ENCODE measurements at places on chromosomes 3 and 15. TPM values are rescaled to one million over a fixed set of nuclear protein-coding genes. Genes with fewer than 3 reads are reported as not detected.

GUCA1C gene
- total RNA-seq, result not detected

WDR93 gene
- total RNA-seq, result not detected

ACKR4 gene
- 0.85 TPM for total RNA-seq

GOLGA6B gene
- total RNA-seq, result not detected

BTLA gene
- total RNA-seq, result 0.05 TPM

GOLGA6L9 gene
- total RNA-seq, result 0.85 TPM

HGD gene
- 0.60 TPM for total RNA-seq

FGF12 gene
- total RNA-seq, result 1.2 TPM

ZFAND6 gene
- total RNA-seq, result 153 TPM

NKTR gene
- total RNA-seq, result 61.7 TPM

GREM1 gene
- total RNA-seq, result 1.2 TPM

GPR149 gene
- not detected for total RNA-seq

VGLL3 gene
- 0.33 TPM for total RNA-seq

DNA sequence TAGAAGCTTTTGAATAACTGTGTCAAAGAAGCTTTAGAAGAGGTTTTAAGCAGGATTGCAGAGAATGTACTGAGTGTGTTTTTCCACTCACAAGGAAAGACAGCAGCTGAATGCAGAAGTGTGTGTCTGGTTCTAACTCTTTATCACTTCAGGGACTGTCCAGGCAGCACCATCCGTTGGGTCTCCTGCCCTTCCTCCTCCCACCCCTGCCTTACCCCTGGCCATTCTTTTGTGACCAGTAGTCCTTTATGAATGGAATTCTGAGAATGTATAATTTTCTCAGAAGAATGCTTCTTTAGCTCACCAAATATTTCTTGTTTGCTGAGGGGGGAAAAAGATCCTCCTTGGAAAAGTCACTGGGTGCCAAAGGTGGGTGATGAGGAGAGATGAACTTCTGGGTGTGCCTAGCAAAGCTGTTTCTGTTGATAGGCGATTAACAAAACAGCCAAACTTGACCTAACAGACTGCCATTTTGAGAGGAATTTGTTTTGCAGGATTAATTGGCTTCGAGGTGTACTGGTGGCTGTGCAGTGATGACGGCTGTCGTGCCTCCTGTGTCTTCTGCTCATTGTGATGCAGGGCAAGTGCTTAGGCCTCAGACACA is 70.9 kb downstream of the IGF1R start:
- no peak for DNase-seq

- DNase-seq, result peak; percentile 77
Observed at GRCh38 chr15:68204776-68205557, at the start of gene CALML4. CALML4 (minus strand) TSS chr15:68205332; CDS start chr15:68205247, 85 bp downstream.

- DNase-seq, result no peak
Observed at GRCh38 chr3:120324190-120324589, 25.0 kb downstream of the LRRC58 start.

DNA sequence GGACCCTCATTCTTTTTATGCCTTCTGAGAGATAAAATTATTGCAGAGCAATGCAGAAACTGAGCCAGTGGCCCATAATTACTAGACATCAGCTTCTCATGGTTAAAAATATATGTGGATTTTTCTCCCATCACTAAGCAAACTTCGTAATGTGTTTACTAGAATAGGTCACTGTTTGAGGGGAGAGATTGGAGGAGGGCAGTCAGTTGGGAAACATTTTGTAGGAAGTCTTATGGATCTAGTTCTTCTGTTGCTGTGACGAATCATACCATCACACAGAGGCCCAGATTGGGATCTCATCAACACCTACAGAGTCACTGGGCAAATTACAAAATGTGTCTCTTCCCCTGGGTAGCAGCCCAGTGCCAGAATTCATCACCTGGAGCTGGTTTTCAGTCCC is 81.4 kb downstream of the PDE8A start:
- no peak for DNase-seq

GRCh38 chr3:134869153-134869726 is 74.2 kb downstream of the EPHB1 start:
- no peak for DNase-seq

DNA sequence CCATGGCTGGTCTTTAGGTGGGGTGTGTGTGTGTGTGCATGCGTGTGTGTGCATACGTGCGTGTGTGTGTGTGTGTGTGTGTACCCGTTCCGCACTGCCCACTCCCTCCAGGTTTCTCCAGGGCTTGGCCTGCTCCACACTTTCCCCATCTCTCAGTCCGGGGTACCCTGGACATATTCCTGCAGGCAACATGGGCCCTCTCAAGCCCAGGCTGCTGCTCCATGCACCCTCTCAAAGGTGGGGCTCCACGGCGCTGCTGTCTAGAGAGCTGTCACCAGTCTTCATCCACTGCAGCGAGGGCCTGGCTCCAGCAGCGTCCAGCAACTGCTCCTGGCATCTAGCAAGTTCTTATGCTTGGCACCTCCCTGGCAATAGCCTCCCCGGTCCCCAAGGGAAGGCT is 86.1 kb downstream of the ATP10A start:
- no peak for DNase-seq

DNA sequence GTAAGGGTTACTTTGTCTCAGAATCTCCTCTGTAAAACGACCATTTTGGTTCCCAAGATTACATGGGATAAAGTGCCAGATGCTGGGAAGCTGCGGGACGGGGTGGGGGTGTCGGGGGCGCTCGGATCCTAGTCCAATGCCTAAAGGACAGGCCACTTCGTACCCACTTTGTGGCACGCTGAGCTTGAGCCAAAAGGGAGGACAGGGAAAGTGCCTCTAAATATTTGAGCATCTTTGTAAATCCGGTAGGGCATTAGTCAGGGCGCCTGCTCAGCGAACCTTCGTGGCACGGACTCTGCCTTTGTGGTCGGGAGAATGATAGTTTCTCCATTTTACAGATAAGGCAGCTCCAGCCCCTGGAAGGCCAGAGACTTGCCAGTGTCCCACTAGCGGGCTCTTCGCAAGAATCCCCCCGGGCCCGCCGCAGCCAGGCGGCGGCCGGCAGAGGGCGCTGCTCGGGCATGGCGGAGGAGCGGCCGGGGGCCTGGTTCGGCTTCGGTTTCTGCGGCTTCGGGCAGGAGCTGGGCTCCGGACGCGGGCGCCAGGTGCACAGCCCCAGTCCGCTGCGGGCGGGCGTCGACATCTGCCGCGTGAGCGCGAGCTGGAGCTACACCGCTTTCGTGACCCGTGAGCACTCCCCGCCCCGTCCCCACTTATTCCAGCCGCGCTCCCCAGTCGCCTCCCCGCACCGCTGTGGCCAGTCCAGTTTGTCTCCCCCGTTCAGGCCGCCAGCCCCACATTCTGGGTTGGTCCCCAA is 1.8 kb downstream of the RCCD1 start:
- DNase-seq, result peak; percentile 88

DNA sequence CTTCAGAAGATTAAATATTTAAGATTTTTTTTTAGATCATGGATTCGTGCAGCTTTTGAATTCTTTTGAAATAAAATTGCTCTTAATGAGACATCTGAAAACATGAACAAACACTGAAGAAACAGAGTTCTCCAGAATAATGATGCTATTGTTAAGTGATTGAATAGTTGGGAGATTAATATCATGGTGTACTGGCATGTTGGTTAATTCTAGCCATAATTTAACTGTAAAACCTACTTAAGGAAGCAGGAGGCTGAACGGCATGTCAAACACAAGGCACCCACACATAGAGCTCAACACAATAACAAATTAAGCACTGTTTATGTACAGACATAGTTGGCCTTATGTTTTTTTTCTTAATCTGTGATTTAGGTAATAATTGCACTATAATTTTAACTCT is 185.6 kb downstream of the RBMS3 start:
- no peak for DNase-seq

GRCh38 chr15:53978253-53978906 is at the start of gene UNC13C:
UNC13C (plus strand) TSS chr15:53978441; CDS start chr15:54012904, 34,463 bp downstream.
- no peak for DNase-seq

DNA sequence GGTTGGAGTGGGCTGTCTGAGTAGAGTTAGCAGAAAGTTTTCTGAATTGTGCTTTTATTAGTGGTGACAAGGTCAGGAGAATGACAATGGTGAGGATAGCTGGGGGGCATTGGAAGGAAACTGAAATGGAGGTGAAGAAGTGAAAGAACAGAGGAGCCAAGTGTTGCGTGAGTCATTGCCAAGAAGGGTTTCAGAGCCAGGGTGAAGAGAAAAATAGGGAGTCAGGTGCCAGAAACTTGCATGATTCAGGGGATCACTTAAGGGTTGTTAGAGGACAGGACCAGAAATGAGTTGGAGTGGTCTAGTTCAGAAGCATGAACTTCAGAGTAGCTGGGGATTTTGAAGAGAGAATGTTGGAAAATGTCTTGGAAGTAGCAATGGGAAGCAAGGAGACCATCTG is 86.0 kb upstream of the GALNT15 start:
- DNase-seq, result no peak

- DNase-seq, result no peak
Observed at GRCh38 chr15:78225783-78226541, 8.4 kb downstream of the ACSBG1 start.

GRCh38 chr3:13612829-13613228 is 63.9 kb downstream of the FBLN2 start:
- DNase-seq, result no peak

DNA sequence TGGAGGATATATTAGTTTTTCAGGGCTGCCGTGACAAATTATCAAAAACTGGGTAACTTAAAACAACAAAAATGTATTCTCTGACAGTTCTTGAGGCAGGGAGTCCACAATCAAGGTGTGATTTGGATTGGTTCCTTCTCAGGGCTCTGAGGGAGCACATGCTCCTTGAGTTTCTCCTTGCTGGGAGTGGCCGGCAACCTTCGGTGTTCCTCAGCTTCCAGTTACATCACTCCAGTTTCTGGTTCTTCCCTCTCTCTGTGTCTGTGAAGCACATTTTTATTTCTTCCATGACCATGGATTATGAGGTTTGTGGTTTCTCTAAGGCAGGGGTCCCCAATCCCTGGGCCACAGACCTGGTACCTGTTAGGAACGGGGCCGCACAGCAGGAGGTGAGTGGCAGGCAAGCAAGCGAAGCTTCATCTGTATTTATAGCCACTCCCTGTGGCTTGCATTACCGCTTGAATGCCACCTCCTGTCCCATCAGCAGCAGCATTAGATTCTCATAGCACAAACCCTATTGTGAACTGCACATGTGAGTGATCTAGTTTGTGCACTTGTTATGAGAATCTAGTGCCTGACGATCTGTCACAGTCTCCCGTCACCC is 24.3 kb downstream of the LRRC28 start:
- DNase-seq, result no peak

DNA sequence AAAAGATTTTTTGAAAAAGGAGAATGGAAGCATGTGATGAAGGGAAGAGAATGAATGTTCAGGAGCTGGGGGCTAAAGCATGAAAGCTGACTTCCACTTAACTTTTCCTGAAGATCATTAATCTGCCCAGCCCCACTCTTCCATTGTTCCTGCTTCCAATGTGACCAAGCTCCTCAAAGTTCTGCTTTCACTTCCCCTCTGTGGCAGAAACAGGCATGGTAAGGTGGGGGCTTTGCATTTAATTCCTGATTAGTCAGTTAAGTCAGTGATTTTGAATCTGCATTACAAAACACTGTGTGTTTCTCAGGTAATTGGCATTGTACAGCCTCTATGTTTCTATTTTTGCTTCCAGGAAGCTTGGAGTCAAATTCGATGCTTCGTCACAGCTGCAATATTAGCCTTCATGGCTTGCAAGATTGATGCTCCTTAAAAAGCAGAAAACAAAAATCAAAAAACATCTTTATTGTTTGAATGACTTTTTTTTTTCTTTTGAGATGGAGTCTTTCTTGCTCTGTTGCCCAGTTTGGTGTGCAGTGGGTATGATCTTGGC is 7.3 kb upstream of the TM6SF1 start:
- DNase-seq, result peak; percentile 46

GRCh38 chr15:65110676-65111292 is 4.2 kb downstream of the UBAP1L start:
- DNase-seq, result peak; percentile 91

DNA sequence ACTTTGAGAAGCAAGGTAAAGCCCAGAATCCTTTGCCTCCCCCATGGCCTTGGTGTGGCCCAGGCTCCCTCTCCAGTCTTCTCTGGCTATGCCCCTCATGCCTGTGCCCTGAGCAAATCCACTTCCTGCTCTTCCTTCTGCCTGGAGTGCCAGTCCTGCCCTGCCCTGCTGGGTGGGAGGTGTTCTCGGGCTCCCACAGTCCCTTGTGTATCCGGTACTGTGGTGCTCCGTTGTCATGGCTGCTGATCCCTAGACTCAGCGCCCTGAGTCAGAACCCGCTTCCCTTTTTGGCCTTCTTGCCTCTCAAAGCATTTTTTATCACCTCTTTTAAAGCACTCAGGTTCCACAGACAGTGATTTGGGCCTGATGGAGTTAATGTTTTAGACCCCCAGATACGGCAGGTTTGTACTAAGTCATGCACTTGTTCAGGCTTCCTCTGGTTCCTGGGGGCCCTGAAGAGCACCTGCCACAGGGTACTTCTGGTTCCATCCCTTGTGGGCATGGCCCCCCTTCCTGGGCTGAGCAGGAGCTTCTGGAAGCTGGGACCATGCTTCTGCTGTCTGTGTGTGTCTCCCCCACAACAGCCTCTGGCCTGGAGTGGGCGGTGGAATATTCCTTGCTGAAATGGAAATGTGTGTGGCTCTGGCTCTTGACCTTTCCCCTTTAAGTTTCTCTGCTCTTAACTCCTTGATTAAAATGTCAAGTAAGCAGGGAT is 29.6 kb upstream of the ADAMTS7 start:
- DNase-seq, result no peak

GRCh38 chr3:126782536-126782935 is 78.5 kb downstream of the CHCHD6 start:
- peak; percentile 13 for DNase-seq

- DNase-seq, result no peak
Observed at GRCh38 chr3:41638381-41638780, 323.5 kb downstream of the ULK4 start.

- no peak for DNase-seq
Observed at GRCh38 chr3:35647461-35647860, 8.1 kb downstream of the ARPP21 start.

DNA sequence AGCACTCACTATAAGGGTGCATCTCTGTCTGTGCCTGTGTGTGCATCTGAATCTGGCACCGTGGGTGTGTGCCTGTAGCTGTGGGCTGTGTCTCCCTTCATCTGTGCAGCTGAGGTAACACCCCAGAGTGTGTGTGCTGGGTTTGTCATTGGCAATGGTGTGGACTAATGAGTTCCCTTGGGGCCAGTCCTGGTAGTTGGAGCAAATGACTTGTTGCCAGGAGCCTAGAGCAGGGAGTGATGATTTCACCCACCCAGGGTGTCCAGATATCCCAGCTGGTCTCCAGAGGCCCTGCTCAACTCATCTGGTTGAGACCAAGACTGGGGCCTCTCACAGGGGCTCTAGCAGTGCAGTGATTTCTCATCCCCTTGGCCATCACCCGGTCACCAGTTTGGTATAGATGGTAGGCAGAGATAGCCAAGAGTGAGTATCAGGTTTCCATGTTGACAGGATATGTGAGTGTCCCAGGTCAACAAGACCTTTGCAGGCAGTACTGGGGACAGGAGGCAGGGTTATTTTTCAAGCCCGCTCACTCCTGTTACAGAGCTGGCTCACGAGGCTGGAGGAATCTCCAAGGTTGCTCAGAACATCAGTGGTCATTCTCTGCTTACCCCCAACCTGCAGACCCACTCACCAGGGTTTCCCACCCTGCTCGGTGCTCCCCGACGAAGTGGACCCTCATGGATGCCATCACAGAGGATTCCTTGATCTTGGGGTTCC is 4.1 kb upstream of the HDAC11 start:
- DNase-seq, result no peak

All from dermis blood vessel endothelial cell (primary cell).